ENCODE measurements at places on chromosomes 16 and 17.

GRCh38 chr16:28263305-28263704 is 29.0 kb upstream of the SBK1 start:
- DNase-seq: no peak

GRCh38 chr17:16873174-16874035 is 98.5 kb downstream of the TNFRSF13B start:
- DNase-seq: peak; percentile 65

GRCh38 chr17:22506231-22506630 is 813.9 kb downstream of the KCNJ18 start:
- DNase-seq: no peak

- peak; percentile 88 for DNase-seq
Measured at GRCh38 chr17:32596628-32597027, 109.8 kb downstream of the CDK5R1 start.

DNA sequence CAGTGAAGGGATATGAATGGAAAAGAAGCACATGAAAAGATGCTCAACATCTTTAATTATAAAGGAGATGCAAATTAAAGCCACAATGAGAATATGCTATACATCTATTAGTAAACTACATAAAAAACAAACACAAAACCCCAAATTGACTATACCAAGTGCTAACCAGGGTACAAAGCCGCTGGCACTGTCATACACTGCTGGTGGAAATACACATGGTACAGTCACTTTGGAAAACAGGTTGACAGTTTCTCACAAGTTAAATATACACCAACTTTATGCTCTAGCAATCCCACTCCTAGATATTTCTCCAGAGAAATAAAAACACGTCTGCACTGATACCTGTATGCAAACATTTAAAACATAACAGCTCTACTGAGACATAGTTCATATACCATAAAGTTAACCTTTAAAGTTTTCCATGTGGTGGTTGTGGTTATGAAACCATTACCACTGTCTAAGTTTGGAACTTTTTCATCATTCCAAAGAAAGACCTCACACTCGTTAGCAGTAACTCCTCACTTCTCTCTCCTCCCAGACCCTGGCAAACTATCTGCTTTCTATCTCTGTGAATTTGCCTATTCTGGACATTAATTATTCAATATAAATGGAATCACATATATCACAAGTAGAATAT is 42.7 kb downstream of the ADGRG5 start:
- DNase-seq: no peak

DNA sequence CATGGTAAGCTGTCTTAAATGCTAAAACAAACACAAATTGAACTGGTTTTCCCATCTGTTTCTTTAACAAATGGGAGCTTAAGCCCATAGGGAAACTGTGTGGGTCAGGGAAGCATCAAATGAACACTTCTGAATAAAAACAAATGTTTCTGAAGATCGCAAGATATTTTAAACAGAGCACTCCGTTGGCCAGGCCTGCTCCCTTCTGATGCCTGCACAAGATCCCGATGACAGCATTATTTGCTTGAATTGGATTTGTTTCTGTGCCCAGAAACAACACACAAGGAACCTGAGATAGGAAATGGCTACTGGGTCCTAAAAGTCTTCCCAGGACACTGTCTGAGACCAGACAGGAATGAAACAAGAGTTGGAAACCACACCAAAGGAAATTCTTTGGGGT is 425.8 kb upstream of the ZFHX3 start:
- no peak for DNase-seq

GRCh38 chr17:67615011-67615561 is 102.7 kb upstream of the NOL11 start:
- no peak for DNase-seq

DNA sequence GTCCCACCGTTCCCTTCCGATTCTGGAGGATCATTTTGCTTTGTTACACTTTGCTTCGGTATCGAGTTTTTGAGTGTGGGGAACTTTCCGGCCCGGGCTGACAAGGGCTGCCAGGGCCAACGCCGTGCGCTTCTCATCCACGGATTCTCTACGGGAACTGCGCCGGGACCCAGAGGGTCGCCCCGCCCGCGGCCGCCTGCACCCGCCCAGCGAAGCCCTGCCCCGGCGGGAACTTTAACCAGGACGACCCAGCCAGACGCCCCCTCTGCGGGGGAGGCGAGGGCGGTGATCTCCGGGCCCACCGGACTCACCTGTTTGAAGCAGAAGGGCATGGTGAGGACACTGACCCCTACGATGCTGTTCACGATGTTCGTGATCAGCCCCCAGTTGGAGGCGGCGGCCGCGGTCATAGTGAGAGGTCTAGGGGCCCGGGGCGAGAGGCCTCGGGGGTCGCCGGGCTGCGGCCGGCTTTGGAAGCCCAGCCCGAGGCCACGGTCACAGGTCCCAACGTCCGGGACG is 536 bp downstream of the SLC38A10 start:
- DNase-seq: no peak

Measured in D341Med (cell line).